ENCODE measurements at places on chromosomes 6 and 20.

DNA sequence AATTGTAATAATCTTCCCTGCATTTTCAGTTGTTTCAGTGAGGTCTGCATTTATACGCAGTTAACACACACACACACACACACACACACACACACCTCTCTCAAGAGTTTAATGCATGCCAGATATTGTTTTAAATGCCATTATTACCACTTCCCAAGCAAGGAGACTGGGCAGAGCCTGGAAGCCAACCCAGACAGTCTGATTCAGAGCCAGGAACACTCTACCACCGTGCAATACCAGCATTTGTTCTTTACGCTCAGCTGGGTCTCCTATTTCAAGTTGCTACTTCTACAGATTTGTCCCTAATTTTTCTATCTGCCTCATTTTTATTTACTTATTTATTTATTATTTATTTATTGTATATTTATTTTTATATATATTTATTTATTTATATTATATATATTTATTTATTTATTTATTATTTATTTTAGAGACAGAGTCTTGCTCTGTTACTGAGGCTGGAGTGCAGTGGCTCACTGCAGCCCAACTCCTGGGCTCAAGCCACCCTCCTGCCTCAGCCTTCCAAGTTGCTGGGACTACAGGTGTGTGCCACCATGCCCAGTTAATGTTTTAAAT is 68.4 kb downstream of the PCSK2 start:
- DNase-seq, result no peak

DNA sequence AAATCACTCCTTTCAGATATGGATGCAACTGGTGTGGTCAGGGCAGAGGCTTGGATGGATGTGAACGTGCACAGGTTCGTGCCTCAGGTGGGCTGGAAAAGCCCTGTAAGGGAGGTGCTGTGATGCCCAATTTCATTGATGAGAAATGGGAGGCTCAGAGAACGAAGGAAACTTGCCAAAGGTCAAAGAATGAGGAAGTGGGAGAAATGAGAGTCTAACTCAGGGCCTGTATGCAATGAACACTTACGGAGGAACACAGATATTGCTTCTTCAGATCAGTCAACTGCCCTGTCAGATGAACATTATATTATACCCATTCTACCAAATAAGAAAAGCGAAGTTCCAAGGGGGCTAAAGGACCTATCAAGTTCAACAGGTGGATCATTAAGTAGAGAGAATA is 134.7 kb downstream of the RCAN2 start:
- no peak for DNase-seq

DNA sequence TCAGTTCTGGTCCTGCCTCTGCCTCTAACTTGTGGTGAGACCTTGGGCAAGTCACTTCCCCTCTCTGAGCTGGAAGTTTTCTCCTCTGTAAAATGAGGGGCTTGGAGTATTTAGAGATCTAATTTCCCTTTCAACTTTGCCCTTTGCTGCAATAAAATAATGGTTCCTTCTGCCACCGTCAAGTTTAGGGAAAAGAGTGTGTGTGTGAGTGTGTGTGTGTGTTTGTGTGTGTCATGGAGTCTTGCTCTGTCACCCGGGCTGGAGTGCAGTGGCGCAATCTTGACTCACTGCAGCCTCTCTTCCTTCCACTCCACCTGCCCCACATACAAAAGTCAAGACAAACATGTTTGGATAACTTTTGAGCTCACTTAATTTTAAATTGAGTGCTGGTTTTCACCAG is 39.2 kb upstream of the PIM1 start:
- no peak for DNase-seq

GRCh38 chr6:42162384-42162783 is 10.8 kb upstream of the GUCA1A start:
- DNase-seq, result no peak

DNA sequence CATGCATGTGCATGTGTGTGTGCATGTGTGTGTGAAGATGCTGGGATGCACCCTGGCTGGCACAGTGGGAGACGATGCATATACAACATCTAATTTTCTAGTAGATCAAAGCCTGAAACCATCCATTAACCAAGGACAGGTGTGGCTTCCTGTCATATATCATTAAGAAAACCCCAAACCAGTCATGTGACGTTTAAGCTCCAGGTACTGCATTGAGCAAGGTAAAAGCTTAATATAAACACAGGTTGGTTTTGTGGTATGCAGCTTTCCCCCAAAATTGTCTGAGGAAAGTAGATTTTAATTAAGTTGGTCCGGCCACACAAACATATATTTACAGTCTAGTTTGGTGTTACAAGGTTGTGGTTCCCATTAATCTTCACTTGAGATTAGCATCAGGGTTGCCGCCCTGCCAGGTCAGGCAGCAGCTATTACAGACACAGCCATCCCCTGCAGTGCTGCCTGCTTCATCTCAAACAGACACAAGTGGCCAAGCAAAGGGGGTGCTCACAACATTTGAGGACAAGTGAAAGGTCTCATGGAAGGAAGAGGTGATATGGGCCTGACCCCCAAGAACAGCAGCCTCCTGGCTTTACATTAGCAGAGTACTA is 48.6 kb upstream of the NAA20 start:
- DNase-seq, result peak; percentile 39

- DNase-seq, result no peak
Observed at GRCh38 chr6:124795643-124796463, 166.4 kb upstream of the RNF217 start.

DNA sequence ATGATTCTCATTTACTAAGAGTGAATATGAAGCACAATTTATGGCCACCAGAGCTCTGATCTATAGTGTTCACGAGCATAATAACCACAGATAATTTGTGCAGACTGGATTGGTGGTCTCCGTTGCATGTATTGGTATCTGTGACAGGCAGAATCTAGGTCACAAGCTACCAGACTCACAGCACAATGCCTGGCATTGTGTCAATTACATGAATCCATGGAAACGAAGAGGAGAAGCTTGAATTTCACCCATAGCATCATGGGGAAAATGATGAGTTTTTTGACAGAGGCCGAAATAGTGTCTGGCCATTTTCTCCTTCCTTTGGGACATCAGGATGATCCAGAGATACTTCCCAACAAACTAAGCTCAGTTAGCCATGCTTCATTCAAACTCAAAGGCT is 52.3 kb upstream of the TMEM170B start:
- DNase-seq, result no peak

DNA sequence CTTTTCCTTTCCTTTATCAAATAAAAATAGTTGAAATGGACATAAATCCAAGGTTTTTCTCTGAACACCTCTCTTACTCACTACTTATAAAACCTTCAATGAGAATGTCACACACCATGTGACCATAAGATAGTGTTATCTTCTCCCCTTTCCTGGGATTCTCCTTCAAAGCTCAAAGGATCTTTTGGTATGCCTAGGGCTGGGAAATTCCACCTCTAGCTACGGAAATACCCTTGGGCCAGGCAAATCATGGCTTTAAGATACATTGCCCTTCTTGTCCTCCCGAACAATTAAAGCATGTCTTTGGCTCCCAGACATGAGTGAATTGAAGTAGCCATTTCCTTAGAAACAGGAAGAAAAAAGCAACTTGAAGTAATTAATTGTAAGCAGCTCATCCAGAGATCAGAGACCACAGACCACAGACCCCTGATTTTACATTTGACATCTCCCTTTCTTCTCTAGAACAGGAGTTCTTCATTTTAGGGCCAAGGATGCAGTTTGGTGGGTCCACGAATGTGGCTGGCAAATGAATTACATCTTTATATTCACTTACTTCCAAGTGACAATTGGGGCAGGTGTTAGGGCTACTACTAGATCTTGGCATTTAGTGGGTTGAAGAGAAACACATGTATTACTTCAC is 4.1 kb downstream of the PLCB4 start:
- DNase-seq, result no peak

DNA sequence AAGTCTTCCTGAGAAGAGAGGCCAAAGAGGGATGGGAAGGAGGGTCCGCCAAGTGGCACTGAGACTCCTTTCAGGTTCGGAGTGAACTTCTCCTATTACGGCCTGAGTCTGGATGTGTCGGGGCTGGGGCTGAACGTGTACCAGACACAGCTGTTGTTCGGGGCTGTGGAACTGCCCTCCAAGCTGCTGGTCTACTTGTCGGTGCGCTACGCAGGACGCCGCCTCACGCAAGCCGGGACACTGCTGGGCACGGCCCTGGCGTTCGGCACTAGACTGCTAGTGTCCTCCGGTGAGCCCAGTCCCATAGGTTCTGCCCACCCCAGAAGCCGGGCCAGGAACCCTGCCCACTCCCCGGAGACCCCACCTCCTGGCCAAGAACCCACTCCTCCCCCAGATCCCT is 4.1 kb downstream of the SLC22A7 start:
- DNase-seq, result no peak

DNA sequence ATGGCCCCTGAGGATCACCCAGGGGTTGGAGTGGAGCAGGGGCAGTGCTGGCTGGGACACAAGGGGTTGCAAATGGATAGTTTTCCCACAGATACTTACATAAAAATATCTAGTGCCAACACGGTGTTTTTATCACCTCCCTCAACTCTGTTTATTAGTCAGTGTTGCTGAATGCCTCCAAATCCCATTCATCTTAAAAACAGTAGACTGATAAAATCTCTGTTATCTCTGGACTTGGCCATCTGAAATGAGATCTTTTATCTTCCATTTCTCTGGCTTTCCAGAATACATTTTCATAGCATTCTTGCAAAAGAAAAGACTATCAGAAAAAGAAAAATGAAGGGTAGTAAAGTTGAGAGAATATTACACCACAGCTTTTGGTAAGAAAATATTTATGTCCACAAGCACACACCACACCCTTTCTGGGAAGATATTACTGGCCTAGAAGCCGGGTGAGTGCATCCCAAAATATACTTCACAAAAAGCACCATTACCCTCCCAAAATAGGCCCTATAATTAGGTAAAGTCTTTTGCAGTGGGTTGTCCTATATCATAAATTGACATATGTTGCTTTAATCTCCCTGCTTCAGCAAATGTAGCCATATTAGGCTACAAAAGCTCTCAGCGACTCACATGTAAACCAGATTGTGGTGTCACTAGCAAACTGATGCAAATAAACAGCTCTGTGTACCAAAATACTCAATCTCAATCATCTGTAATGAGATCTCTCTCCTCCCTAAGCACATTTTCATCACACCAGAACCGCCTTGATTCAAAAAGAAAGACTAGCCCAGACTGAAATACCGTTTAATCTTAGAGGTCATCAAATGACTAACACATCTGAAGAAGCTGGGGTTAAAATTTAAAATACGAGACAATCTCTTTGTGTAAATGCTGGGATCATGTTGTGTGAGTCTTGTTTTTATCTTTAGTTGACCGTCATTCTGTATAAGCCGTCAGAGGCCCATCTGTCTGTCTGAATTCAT is 96.7 kb downstream of the FYN start:
- no peak for DNase-seq

GRCh38 chr20:31943052-31943471 is 8.8 kb downstream of the PDRG1 start:
- no peak for DNase-seq

DNA sequence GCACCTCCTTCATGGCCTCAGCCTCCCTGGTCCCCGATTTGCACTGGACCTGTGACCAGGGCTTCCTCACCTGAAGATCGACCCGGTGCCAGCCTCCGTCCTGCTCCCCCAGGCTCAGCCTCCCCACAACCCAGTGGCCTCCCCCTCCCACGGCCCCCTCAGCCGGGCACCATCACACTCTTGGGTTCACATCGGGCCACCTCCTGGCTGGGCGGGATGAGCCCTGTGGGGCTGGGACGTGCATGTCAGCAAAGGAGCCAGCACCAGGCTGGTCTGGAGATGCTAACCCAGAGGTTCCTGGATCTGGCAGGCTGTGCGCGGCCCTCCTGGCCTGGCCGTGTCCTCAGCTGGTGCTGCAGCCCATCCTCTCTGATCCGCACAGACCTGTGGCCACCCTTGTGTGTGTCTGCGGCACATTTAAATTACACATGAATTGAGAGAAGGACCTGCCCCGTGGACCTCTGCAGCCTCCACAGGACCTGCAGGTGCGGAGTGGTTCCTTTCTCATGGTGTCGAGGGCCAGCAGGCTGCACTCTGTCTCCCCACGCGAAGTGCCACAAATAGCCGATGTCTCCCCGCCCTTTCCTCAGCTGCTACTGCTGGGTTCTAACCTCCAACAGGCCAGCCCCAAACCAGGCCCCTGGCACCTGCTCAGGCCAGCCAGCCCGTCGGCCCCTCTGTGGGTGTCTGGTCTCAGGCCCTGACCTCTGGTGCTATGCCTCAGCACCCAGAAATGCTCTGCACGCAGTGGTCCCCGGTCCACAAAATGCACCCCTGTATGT is 237.5 kb downstream of the ERMARD start:
- DNase-seq, result no peak

DNA sequence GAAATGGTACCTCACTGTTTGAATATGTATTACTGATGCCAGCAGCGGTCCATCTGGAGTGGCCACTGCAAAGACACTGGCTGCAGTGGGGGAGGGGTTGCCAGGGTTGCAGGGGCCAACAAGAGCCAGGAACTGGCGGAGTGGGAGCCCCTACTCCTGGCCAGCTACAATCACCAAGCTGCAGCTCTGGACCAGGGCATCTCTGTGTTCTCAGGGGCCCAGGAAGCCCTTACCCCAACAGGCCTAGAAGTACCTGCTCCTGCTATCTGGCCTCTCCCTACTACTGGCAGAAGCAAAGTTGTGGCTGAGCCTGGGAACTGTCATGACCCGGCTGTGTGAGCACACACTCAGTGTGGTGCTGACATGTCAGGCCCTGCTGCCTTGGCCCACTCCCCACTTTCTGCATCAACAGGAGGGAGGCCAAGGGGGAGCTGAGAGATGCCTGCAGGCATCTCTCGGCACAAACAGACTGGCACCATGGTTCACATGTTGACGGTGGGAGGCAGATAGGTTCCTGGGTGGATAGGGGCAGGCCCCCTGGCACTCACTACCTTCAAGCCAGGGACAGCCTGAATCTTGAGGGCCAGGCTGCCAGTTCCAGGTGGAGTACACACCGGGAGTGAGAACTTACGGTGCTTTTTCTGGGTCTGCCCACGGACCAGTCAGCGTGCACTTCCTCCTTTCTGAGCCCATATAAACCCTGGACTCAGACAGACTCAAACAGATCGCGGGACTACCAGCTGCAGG is 1188.0 kb downstream of the GRIK2 start:
- DNase-seq, result no peak

- no peak for DNase-seq
Observed at GRCh38 chr6:55064711-55065420, 109.4 kb upstream of the HCRTR2 start.

DNA sequence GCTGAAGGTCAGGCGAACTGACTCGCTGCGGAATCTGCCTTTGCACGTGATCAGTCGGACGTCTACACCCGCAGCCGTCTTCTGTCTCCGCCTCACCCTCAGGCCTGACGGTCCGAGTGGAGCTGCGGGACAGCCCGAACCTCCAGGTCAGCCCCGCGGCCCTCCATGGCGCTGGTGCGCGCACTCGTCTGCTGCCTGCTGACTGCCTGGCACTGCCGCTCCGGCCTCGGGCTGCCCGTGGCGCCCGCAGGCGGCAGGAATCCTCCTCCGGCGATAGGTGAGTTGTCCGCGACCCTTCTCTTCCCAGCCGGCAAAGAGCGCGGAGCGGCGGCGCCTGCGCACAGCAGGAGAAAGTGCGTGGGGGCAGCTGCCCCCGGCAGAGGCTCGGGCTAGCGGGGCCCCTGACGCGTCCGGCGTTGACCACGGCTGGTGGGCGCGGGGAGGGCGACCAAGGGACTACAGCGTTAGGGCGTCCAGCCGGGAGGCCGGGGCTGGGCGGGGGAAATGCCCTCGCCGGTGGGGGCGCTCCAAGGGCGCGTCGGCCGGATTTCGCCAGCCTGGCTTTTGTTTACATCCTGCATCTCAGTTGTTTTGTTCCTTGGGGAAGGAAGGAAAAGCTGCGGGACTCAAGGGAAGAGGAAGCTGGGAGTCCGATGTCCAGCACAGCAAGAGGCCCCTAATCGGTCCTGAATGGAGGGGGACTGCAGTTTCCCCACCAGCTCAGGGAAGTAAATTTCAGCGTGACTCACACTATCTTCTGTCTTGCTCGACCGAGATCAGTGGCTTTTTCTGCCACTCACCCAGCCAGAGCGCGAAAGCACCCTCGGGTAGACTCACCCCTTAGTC is at the start of gene SMPDL3A:
SMPDL3A (plus strand) TSS at position 77 of the 846 bp plus-strand sequence; CDS start at position 166, 89 bp downstream.
- no peak for DNase-seq
